ENCODE measurements at places on chromosomes 16 and 17.

GRCh38 chr17:41555105-41555887 lies 16.6 kb downstream of the KRT9 start:
- no peak for DNase-seq

DNA sequence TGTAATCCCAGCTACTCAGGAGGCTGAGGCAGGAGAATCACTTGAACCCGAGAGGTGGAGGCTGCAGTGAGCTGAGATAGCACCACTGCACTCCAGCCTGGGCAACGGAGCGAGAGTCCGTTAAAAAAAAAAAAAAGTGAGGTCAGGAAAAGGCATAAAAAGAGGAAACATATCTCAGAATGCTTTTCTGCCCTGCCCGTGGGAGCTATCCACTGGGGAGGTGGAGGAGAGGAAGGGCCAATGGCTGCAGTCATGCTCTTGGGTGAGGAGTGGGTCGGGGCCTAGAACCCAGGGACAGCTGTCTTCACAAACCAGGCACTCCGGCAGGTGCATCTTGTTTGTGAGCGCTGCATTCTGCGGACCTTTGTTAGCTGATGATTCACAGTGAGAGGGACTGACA lies 60.0 kb upstream of the CDC42EP4 start:
- no peak for DNase-seq

DNA sequence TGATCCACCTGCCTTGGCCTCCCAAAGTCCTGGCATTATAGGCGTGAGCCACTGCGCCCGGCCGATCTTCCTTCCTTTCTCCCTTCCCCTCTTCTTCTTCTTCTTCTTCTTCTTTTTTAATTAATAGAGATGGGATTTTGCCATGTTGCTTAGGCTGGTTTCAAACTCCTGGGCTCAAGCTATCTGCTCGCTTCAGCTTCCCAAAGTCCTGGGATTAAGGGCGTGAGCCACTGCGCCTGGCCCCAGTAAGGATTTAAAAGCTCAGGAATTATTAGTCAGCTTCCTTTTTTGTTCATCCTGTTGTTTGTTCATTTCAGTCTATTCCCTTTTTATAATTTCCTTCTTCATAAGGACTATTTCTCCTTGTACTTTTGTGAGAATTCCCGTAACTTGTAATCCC lies 32.7 kb upstream of the LRRC37A start:
- no peak for DNase-seq

- no peak for DNase-seq
Measured at GRCh38 chr16:15650698-15651171, 690 bp downstream of the NDE1 start.

GRCh38 chr17:75260641-75261335 lies 618 bp downstream of the GGA3 start:
- no peak for DNase-seq

DNA sequence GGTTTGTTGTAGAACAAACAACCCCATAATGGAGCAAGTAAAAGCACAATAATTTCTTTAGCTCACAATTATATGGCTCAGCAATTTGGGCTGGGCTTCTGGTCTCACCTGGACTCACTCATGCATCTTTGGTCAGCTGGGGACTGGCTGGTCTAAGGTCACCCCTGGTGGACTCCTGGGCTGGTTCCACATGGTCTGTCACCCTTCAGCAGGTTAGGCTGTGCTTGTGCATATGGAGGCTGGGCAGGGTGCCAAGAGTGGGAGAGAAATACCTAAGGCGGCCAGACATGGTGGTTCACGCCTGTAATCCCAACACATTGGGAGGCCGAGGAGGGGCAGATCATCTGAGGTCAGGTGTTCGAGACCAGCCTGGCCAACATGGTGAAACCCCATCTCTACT lies 27.0 kb upstream of the SMURF2 start:
- DNase-seq, result no peak

GRCh38 chr16:13014476-13014875 lies 113.1 kb downstream of the SHISA9 start:
- DNase-seq, result no peak

DNA sequence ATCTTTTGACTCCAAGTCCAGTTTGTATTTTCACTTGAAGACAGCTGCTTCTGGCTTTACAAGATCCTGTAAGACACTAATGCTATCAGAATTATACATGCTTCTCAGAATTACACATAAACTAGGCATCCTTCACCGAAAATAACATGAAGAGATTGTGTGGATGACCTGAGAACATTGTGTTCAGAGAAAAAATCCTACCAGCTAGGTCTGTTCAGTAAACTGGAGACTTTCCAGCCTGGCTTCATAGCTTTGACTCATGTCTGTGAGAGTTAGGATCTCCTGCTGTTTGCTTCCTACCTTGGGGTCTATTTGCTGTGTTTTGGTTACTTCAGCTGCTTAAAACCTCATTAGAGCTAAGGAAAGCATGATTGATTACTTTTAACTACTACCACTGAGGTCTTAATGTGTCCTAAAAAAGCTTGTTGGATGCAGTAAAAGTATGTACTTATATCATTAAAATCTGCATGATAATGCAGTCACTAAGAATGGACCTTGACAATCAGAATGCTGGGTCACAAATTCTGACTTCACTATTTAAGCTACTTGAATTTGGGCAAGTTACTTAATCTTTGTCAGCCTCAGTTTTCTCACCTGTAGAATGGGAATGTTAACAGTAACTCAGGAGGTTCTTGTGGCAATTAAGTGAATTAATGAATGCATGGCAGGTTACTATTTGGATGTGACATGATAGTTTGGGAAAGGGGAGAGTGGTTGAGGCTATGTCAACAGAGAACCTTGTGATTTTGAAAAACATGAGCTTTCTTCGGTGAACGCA lies 8.0 kb upstream of the MYH13 start:
- DNase-seq, result no peak

GRCh38 chr17:62093188-62094155 lies 28.4 kb upstream of the MED13 start:
- no peak for DNase-seq

DNA sequence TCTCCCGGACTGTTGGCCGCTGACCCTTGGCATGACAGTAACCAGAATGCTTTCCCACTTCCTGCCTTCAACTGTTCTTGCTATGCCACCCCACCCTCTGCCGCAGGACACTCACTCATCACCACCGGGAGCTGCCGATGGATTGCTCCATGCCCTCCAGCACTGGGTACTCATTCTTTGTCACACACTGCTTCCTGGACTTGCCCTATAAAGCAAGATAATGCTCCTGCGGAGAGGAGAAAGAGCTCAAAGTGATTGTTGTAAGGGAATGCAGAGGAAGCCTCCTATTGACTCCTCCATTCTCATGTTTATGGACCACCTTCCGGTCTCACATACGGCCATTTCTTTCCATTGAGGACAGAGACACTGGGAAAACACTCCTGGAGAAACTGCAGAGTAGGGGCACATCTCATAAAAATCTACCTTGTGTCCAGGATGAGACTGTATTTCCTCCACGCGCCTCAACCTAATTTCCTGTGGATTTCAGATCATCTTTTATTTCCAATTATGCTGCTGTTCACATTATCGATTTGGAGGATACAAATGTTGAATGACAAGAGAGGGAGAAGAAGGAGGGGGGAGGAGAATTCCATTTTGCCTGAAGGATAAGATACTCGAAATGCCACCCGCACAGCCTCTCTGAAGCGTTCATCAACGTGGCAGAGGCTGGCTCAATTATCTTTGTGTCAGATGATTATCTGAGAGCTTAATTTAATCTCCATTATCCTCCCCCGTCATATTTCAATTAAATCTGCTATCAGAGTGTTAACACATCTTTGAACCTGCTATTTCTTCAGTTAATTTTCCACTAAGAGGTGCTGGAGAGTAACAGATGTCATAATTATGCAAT lies 486.1 kb upstream of the SALL1 start:
- no peak for DNase-seq

DNA sequence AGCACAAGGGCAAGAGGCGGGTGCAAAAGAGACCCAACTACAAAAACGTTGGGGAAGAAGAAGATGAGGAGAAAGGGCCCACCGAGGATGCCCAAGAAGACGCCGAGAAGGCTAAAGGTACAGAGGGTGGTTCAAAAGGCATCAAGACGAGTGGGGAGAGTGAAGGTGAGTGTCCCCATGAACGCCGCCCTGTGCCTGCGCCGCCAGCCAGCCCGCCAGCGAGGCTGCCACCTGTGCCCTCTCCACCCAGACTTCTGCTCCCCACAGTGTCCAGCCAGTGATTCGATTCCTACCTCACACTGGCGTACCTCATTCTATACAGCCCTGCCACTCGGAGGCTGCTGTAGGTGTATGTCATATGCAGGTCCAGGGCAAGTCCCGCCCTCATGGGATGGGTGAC lies 58.8 kb downstream of the CLEC16A start:
- DNase-seq, result no peak

Measured in left ventricle myocardium superior (tissue), 1 donor.